ENCODE measurements at places on chromosomes 13 and 19.

DNA sequence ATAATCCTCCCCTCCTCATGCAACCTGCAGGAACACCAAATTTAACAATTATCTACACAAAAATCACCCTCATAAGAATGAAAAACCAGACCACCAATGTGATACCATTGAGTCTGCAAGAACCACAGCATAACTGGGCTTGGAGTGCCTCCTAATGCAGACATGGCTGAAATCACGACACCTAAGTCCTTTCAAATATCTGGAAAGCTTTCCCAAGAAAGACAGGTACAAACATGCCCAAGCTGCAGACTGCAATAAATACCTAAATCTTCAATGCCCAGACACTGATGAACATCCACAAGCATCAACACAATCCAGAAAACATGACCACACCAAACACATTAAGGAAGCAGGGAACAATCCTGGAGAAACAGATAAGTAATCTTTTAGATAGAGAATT is 417.1 kb downstream of the LMO7 start:
- DNase-seq = no peak

- no peak for DNase-seq
These were observed 320.1 kb downstream of the MTUS2 start for GRCh38 chr13:29140277-29140676.

DNA sequence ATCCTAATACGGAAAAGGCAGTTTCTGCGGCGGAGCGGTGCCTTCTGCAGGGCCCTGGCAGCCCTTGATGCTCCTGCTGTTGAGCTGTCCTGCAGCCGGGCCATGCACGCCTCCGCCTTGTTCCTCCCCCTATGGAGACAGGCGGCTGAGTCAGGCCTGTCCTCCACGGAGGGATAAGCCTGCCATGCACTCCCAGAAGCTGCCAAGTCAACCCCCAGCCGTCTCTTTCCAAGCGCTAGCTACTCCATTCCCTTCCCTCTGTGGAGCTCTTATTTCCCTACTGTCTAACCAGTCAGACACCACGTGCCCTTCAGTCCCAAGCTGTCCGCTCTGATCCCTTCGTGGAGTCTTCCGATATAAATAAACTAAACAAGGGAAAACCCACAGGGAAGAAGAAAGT is 197.0 kb downstream of the COL4A1 start:
- DNase-seq = no peak

DNA sequence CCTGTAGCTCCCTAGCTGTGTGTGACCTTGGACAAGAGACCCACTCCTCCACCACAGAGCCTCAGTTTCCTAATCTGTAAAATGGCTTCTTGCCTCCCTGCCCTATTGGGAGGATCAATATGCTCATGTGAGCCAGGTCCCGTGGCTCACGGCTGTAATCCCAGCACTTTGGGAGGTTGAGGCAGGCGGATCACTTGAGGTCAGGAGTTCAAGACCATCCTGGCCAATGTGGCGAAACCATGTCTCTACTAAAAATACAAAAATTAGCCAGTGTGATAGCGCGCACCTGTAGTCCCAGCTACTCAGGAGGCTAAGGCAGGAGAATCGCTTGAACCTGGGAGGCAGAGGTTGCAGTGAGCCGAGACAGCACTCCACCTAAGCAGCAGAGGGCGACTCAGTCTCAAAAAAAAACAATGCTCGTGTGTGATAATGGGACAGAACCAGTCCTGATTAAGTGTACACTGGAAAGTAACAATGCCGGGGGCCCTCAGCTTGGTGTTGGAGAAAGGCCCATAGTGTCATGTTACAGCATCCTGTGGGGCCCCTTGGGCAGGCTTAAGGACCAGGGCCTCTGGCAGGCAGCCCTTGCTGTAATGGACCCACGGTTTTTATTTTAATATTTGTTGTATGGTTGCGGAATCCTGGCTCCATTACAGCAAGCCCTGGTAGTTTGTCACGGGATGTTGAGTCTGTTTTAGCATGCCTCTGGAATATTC is 6.8 kb downstream of the RPS11 start:
- DNase-seq = no peak

DNA sequence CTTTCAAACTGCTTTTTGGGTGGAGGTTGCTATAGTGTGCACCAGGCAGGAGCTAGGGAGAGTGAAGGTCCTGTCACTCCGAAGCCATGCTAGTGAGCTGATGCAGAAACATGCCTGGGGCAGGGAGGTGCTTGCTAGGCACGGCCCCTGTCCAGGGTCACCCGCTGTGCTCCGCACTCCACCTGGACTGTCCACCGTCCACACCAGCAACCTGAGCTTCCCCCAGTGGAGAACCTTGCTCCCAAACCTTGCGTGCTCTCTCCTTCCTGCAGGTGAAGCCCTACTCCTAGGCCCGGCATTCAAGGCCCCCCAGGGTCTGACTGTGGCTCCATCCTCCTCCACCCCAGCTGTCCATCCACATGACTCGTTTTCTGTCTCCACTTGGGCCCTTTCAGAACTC is 12.3 kb downstream of the SLC15A1 start:
- DNase-seq = no peak

- DNase-seq = no peak
These were observed 12.2 kb upstream of the CDC16 start for GRCh38 chr13:114222461-114222968.

DNA sequence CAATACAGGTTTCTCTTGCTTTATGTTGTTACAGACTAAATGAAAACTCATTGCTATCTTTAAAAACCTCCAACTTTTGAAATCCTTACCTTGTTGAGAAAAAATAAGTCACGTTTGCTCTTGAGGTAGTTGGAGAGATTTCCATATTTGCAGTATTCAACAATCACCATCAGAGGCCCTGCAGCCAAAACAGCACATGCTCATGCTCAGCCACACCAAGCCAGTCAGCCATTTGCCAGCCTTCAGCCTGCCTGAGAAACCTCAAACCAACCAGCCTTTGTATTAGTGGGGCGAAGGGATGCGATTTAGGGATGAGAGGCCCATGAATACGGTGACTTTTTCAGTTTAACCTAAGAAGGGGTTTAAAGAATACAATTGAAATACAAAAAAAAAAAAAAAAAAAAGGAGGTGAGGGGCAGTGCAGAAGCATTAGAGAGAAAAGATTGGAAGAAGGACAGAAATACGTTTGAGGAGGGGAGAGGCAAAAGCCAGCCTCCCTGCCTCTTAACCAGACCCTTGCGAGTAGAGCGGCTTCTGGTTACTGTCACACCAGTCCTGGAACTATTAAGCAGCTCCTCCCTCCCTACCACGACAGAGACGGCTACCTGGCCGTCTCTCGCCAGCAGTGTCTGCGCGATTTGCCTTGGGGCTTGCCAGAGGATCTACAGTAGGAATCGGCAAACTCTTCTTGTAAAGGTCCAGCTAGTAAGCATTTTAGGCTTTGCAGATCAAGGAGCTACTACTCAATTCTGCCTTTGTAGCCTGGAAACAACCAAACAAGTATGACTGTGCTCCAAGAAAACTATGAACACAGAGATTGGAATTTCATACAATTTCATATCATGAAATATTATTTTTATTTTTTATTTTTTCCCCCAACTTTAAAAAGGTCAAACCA is 167.3 kb downstream of the FLT1 start:
- DNase-seq = no peak

DNA sequence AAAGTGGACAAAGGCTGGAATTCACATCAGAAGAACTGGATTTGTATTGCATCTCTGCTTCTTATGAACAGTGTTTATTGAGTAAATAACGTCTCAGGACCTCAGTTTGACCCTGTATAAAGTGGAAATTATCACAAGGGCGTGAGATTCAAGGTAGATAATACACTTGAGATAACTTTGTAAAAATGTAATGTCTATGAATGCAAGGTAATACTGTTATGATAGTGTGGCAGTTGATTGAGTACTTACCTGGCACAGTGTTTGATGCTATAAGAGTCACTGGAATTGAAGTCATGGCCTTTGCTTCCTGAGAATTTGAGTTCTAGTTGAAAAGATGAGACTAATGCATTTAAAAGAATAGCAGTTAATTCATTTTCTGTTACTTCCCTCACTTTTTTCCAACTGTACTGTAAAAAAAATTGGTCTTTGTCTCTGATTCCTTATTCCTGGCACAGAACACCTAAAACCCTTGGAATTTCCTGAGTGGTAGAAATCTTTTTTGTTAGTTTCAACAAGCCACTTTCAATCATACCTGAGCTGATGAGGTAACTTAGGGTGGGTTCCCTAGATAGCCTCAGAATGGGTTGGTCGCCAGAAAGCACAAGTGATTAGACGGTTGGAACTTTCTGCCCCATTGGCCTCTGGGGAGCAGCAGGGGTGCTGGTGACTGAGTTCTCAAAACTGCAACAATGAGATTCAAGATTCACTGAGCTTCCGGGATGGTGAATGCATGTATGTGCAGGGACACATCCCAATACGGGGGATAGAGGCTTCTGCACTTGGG is 6.4 kb upstream of the XPO4 start:
- no peak for DNase-seq

- DNase-seq = no peak
These were observed 16.2 kb downstream of the LACC1 start for GRCh38 chr13:43895940-43896339.

DNA sequence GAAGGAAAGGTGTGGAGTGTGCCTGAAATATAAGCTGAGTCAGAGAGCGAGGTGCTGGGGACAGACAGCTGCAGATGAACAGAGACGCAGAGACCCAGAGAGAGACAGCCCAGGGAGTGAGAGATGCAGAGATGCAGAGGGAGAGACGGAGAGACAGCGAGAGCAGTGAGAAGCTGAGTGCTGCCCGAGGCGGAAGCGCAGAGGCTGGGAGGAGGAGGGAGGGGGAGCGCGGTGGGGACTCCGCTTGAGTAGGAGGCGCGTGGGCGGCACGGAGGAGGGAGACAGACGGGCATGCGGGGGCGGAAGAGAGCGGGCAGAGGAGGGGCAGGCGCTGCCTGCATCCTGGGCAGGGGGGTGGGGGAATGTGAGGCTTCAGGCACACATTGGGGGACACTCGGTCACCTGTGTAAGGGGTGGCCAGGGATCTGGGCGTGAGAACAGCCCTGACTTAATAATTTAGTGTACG is 25.7 kb downstream of the SLC8A2 start:
- DNase-seq = peak; percentile 12

GRCh38 chr13:66751691-66752090 is 478.4 kb downstream of the PCDH9 start:
- no peak for DNase-seq

- no peak for DNase-seq
These were observed 26.2 kb upstream of the OR7C2 start for GRCh38 chr19:14915116-14915515.

- no peak for DNase-seq
These were observed 218.1 kb upstream of the ARGLU1 start for GRCh38 chr13:106786006-106786563.

DNA sequence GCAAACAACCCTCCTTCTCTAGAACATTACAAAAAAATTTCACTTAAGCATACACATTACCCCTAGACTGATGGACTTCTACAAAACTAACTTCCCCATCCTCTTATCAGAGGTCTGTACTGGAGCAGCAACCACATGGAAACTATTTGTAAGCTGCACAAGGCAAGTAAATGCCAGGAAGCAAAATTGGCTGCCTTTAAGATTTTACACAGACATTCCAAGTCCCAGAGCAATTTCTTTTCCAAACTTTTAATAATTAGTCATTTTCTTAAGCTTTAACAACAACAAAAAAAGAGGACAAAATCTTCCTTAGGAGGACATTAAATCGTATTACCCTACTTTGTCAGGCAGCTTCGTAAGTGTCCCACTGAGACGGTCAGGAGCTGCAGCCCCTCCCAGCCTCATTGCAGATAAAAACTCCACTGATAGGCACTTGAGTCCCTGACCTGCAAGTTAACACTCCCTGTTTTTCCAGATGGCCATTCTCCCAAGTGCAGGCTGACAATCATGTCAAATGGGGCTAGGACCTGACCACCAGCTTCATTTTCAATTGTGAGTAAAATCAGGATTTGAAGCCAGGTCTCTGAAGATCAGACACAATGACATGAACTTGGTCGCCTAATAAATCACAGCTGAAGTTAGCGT is 680.1 kb downstream of the DIAPH3 start:
- DNase-seq = no peak

DNA sequence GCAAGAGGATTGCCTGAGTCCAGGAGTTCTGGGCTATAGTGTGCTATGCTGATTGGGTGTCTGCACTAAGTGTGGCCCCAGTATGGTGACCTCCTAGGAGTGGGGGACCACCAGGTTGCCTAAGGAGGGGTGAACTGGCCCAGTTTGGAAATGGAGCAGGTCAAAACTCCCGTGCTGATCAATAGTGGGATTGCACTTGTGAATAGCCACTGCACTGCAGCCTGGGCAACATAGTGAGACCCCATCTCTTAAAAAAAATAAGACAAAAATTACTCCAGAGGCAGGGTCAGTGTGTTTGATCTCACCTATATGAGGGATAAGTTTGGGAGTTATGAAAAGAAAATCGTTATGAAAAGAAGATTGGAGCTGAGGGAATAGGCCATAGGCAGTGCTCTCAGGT is 21.7 kb downstream of the PAF1 start:
- no peak for DNase-seq

GRCh38 chr19:12953799-12954611 is 3.0 kb downstream of the GADD45GIP1 start:
- no peak for DNase-seq

GRCh38 chr19:38469151-38469550 is 35.7 kb downstream of the RYR1 start:
- no peak for DNase-seq

- DNase-seq = no peak
These were observed 550.7 kb upstream of the SLITRK5 start for GRCh38 chr13:87120476-87120875.

GRCh38 chr19:28641395-28641794 is 571.6 kb downstream of the UQCRFS1 start:
- DNase-seq = no peak
